ENCODE measurements at places on chromosomes 6 and 20. TPM values are rescaled to one million over a fixed set of nuclear protein-coding genes. Genes with fewer than 3 reads are reported as not detected.

Gene TP53TG5
- not detected for total RNA-seq

Gene CTAGE9
- total RNA-seq, result not detected

Gene FAM184A
- not detected for total RNA-seq

Gene CAGE1
- not detected for total RNA-seq

Gene TNNC2
- total RNA-seq, result not detected

Gene GSTA4
- total RNA-seq, result 8.5 TPM

Gene PRRT1
- 0.63 TPM for total RNA-seq

Gene ZBTB22
- total RNA-seq, result 3.3 TPM

Gene PAX1
- not detected for total RNA-seq

Gene PRL
- not detected for total RNA-seq

Gene EPHA7
- total RNA-seq, result 0.15 TPM

Gene PROKR2
- not detected for total RNA-seq

Gene SLCO4A1
- total RNA-seq, result 12.2 TPM
